ENCODE measurements at places on chromosomes 3 and 15.

- no peak for DNase-seq
Measured at GRCh38 chr3:66885326-66886000, 112.6 kb upstream of the KBTBD8 start.

DNA sequence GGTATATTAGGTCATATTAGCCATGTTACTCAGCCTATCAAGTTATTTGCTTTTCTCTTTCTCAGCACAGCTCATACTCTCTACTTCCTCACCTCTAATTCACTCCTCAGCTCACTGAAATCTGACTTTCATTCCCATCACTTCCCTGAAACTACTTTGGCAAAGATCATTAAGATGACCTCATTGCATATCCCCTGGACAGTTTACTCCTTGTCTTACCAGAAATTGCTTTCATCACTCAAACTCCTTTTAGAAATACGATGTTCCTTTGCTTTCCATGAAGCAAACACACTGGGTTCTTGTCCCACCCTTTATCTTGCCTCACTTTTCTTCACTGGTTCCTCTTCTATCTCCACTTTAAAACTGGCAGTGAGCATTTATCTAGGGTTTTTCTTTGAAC is 354.4 kb downstream of the TUSC7 start:
- DNase-seq, result no peak

DNA sequence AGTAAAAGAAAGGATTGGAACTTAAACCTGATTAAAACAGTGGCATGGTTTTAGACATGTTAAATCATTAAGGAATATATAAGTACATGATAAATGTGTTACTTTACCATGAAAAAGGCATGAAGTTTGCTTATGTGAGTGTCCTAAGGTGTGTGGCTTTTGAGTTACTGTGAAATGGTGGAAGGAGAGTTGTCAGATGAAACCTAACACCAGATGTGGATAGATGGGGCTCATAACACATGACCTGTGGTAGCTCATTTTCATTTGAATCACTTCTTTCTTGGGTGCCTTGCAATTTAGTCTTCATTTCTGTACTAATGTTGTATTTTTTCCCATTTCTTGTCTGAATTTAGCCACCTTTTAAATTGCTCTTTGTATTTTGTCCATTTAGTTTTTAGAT is 13.0 kb downstream of the MEF2A start:
- DNase-seq, result no peak

GRCh38 chr3:186217820-186218164 is 108.9 kb upstream of the ETV5 start:
- no peak for DNase-seq

GRCh38 chr3:30614943-30615342 is 8.5 kb downstream of the TGFBR2 start:
- DNase-seq, result no peak

- DNase-seq, result no peak
Measured at GRCh38 chr15:71316911-71317310, 201.6 kb downstream of the THSD4 start.

GRCh38 chr3:52694528-52695189 is 8.8 kb downstream of the GNL3 start:
- no peak for DNase-seq

GRCh38 chr3:57397175-57398026 is 104.9 kb upstream of the ASB14 start:
- peak; percentile 59 for DNase-seq

DNA sequence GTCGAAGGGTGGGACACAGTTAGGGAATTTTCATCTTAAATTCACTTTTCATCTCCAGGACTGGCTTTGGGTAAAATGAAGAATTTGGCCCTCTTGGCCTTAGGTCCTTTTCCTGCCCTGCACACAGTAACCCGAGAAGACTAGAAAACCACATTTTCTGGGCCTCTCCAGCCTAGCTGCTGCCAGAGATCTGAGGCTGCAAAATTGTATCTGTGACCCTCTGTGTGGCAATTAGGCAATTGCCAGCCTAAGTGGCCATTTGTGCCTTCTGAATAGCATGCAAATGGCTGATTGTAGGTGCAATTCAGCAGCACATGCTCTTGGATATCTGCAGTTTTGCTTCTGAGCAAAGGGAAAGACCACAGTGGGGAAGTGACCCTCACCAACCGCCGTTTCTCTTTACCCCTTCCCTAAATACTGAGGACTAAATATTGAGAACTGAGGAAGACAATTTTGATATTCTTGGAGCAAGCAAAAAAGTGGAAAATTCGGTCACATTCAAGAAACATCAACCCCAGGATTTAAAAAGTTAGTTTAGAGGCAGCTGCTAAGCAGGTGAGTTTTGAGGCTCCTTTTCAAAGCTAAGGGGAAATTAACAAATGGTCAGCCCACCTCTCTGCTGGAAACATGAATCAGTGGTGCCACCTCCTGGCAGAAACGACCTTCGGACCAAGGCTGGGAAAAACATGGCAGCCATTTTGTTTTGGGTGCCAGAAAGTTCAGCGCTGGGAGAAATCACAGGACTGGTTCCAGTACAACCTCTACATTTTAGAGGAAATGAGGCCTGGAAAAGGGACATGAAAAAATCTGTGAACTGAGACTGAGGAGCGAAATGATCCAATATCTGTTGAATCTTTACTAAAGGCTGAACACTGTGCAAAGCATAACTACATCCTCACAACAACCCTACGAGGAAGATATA is 56.6 kb upstream of the PRTG start:
- no peak for DNase-seq

DNA sequence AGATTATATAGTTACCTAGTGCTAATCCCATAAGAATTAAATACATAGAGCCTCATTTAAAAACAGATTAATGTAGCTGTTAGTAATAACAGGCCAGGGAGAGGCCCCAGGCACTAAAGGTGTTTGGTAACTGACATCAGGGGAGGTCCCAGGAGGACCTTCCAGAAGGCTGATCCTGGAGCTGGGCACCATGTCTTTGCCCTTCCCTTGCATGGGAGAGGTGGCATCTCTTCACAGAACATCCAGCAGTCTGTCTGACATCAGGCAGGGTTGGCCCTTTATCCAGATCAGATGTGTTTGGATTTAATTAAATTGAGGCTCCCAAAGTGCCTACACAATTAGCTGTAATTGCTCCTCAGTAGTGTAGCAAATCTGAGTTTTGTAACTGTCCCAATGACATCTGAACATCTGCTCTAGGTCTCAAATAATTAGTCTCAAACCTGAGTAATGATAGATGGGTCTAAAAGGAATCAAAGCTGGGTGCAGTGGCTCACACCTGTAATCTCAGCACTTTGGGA is 53.0 kb downstream of the RLBP1 start:
- no peak for DNase-seq

DNA sequence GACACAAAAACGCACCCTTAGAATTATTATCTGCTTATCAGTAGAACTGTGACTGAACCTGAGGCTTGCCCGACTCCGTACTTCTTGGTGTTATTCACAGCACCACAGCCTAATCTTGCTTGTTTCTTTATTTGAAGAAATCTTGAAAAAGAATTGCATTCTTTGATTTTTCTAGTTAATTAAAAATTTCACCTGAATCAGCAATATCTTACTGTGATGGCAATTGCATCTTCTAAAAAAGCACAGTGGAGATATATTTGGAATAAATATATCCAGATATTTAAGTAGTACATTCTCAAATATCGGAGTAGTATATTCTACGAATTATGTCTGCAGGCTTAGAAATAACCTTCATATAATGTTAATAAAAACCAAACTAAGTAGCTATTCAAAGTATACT is 90.1 kb upstream of the LYSMD4 start:
- DNase-seq, result no peak

DNA sequence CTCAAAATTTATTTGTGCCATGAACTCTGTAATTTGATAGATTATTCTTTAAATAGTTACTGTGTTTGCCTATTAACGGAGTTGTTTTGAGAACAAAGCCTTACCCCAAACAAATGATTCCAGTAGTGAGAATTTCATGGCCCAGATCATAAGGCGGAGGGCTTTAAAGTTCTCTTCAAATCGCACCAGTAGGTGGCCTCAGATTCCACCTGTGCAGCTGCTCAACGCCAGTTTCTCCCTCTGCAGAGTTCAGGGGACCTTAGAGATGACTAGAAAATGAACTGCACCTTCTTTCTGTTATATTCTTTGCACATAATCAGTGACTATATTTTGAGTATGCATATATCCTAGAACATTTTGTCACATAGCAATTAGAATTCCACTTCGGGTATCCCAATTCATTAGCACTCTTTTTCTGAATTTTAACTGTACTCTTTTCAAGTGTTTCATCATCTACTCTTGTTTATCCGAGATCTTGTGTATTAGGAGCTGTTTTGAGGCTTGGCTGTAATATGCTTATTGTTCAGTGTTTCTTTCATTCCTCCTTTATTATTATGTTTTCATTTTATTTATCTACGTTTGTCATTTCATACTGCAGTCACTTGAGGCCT is 232.6 kb upstream of the CHRM5 start:
- DNase-seq, result no peak

- no peak for DNase-seq
Measured at GRCh38 chr15:66565741-66566144, at the start of gene LCTL. TSS of gene LCTL (minus strand) at chr15:66565998. CDS start at chr15:66565365, 633 bp downstream.

- no peak for DNase-seq
Measured at GRCh38 chr3:10788451-10788850, 27.6 kb upstream of the SLC6A11 start.

- DNase-seq, result no peak
Measured at GRCh38 chr3:150210461-150211110, 197.5 kb upstream of the TSC22D2 start.

GRCh38 chr3:31798840-31799239 is 182.2 kb downstream of the OSBPL10 start:
- no peak for DNase-seq

- DNase-seq, result no peak
Measured at GRCh38 chr15:47727137-47727536, 9.8 kb downstream of the SEMA6D start.

GRCh38 chr3:42729404-42730145 is 27.0 kb upstream of the HHATL start:
- no peak for DNase-seq

DNA sequence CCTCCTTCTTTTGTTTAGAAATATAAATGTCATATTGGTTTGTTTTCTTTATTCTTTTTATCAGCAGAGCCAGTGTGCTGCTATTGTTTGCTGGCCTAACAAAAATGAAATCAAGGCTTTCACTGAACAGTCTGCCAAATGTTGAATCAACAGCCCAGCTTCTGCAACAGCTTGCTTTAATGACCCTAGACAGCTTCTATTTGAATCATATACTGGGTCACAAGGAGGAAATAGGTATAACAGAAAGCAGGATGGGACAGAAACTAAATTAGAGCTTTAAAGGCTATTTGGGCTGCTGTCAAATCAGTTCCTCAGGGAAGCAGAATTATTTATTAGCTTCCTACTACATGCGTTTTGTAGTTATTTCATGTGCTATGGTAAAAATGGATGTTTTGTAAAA is 12.1 kb upstream of the DNAJC13 start:
- DNase-seq, result no peak

- no peak for DNase-seq
Measured at GRCh38 chr3:12579905-12580304, 23.0 kb downstream of the MKRN2 start.

GRCh38 chr3:73379465-73379864 is 245.3 kb downstream of the PDZRN3 start:
- no peak for DNase-seq

GRCh38 chr3:46422617-46423016 is 15.6 kb downstream of the CCRL2 start:
- no peak for DNase-seq

DNA sequence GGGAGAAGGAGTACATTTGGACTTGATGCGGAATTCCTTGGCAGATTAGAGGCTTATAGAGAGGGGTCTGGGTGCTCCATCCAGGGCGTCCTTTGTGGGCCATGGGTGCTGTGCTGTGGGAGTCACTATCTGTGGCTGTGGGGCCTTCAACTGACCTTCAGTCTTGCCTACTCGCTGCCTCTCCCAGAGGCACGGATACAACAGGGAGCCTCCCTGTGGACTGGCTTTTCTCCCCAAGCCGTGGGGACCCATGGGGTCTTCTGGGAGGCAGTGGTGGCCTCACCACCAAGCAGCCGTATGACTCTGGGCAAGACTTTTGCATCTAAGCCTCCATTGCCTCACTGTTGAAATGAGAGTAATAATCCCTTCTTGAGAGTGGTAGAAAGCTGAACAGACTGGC is 83.9 kb downstream of the PDCD6IP start:
- no peak for DNase-seq

GRCh38 chr3:14837186-14837877 is 18.6 kb downstream of the FGD5 start:
- no peak for DNase-seq

GRCh38 chr3:181919375-181919774 is 207.7 kb downstream of the SOX2 start:
- DNase-seq, result no peak

GRCh38 chr3:164196477-164196876 is 881.8 kb downstream of the SI start:
- DNase-seq, result no peak

DNA sequence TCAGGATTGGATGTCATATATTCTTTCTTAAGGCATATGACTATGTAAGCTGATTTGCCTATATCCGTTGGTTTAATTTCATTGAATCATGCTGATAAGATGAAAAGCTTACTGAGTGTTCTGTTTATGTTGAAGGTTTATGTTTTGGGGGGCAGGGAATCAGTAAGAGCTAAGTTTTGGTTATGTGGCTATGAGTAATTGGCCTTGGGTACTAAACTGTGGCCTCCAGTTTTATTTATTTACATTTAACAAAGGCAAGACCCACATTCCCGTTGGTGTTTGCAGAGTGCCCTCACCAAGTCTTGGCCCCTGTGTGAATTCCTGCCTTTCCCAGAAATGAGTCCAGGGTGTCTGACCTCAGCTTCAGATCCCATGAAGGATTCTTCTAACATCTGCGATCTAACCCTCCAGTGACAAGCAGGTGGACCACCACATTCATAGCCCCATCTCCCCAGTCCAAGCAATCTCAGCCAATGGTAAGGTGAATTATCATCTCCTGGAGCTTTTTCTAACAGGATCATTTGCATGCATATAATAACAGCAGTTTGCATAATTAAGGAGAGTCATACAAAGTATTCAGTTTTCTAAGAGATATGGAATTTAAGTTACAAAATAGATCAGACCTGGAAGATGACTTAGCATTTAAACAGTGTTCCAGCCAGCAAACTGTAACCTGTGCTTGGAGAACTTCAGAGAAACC is 27.4 kb downstream of the GLDN start:
- no peak for DNase-seq

- no peak for DNase-seq
Measured at GRCh38 chr3:83877910-83878309, 1080.9 kb upstream of the CADM2 start.

DNA sequence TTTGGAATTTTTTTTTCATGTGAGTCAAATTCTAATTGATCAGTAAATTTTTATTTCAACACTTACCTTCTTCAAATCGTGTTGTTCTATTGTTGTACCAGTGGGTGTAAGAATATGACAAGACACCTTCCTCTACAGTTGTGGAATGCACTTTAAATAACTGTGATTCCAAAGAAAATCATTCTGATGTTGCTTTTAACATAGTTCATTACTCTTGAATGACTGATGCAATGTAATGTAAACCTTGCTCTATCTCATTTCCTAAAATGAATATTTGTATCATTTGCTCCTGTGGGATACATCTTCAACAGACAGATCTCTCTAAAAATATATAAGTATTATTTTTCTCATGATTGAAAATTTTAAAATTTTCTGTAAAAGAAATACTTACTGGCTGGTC is 313.4 kb downstream of the RBMS3 start:
- no peak for DNase-seq

All from effector memory CD8-positive, alpha-beta T cell (primary cell).